CD8-positive, alpha-beta memory T cell (primary cell): ENCODE measurements at places on chromosomes 11 and 22.
A peak's percentile ranks its signal among the peaks of the same experiment; 100 is the strongest.

- DNase-seq = no peak
Observed at GRCh38 chr11:78594814-78595213, 20.1 kb upstream of the NARS2 start.

DNA sequence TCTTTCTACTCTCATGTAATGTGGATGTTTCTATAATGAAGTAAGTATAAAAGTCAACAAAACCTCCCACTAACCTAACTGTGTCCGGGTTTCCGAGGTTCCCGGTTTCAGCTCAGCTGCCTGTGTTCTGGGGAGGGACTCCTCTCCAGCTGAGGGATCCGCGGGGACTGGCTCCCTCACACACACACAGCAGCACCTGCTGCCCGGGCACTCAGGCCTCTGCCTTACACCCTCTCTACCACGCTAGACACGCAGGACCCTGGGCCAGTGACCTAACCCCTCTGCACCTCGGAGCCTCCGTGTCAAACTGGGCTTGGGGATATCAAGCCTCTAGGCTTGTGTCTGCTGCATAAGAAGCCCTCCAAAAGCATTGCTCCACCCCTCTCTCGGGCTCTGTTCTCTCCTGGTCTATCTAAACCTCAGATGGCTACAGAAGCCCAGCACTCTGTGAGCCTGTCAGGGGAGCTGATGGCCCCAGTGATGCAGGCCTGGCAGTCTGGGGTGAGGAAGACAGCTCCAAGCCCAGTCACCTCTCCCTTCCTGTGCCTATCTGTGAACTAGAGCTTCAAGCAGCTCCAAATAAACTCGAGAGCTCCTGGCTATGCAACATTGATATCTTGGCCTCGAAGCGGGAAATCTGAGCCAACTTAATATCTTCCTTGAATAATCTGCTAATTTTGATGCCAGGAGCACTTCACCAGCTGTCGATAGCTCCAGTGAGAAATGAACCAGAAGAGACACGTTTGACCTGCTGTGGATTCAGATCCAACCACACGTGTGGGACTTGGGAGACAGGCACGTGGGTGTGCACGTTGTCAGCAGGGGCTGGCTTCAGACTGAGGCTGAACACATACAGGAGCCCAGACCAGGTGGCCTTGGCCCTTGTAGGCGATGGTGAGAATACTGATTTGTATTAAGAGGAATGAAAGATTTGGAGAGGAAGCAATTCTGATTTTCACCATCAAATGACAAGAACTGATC, 232.7 kb upstream of the B3GAT1 start:
- no peak for DNase-seq

DNA sequence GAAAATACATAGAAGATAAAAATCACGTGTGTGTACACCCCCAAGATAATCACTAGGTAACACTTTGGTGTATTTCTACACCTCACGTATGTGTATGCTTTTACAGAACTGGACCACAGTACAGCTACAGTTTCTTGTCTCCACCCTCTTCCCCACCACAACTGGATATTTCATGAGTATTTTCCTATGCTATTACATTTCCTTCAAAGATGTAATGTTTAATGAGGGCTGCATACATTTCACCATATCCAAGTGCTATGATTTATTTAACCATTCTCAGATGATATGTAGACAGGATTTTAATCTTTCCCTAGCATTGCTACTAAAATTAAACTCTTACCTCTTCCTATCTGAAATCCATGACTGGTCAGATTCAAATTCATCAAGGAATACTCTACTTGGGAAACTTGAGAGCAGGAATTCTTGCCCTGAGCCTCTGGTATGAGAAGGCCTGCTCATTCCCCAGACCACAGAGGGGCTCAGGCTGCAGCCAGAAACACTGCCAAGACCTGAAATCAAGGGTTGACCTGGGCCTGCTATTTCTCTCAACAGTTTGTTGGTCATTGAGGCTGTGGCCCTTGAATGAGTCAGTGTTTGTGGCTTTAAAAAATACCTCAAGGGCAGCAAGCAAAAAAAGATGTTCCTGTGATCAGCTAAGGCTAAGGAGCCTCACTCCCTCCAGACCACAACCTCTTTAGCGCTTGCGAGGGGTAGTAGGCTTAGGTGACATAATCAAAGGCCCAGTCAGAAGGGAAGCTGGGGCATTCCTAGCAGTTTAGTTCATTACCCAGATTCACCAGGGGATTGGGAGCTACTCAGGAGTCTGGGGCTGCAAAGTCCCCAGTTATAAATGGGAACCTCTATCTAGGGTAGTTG, 55.5 kb downstream of the ABTB2 start:
- DNase-seq = no peak

- no peak for DNase-seq
Observed at GRCh38 chr11:134349802-134350355, 18.1 kb downstream of the GLB1L2 start.

DNA sequence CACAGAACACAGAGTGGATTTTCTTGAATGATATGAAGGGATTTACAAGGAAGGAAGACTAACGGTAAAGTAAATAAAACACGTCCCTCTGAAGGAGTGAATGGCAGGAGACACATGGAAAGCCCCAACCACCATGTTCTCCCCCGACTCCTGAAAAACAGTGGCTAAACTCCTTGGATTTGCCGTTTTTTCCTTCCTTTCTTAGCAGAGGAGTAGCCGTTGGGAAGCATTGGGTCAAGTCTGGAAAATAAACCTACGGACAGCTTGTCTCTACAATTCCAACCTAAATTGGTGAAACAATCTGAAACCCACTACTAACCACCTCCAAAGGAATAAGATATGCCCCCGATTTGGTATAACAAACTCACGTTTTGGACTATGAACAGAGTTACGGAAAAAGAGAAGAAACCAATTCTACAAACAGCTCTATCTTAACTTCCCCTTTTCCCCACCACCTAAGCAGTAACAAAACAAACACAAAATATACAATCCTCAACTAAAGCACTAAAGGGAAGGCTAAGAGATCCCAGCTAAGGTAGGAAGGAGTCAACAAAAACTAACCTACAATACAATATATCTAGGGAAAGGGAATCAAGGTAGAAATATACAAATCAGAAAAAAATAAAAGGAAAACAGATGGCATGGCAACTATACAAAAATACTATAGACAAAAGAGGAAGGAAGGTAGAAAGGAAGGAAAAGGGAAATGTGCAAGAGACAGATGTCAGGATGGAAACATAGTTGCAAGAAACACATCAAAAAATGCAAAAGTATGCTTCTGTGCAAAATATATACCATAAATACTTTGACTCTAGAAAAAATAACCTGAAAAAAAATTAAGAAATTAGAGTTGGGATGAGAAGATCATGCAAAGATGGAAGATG, 43.8 kb upstream of the LYVE1 start:
- no peak for DNase-seq

- DNase-seq = no peak
Observed at GRCh38 chr11:101510591-101510990, 73.2 kb downstream of the TRPC6 start.

DNA sequence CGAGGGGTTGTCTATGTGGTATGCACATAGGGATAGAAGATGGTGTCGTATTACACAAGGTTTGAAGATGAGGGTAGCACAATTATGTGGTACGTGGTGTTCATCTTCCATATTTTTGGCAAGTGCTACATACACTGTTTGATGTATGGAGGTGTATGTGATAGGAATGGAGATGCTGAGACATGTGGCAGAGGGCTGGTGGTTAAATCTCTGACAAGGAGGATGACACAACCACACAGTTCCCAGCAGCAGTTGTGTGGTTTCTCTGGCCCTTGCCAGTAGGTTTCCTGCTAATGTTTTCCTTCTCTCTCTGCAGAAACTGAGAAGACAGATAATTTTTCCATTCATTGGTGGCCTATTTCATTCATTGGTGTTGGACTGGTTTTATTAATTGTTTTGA, 17.0 kb downstream of the NCR3LG1 start:
- no peak for DNase-seq

DNA sequence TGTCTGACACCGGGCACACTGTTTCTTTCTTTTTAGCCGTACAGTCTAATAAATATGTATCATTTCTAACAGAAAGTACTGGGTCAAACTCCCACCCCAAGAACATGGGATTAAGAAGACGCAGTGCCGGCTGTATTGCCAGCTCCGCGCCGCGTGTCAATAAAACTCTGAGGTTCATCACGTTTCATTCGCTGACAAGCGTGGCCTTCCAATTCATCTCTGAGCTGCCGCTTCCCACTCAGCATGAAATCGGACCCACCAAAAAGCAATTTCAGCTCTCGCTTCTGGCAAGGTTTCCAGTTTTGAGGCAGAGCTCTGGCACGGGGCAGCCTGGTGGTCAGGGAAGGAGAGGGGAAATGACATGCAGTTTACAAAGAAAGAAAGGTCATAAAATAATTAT, 819.8 kb downstream of the OPCML start:
- DNase-seq = no peak

DNA sequence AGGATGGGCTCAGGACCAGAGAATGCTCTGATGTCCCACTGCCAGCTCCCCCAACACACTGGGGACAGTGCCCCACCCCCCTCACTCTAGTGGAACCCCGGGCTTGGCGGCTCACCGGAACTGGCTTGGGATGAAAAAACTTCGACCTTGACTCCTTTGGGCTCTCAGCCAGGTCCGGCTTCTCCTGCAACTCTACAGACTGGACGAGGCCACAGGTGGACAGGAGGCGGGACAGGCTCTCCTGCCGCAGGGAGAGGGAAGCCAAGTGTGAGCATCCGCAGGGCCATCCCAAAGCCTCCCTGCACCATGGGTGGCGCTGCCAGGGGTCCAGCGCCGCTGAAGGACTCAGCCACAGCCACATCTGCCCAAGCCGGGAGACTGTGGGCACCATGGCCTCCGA, 3.7 kb downstream of the RRP7A start:
- DNase-seq = no peak

DNA sequence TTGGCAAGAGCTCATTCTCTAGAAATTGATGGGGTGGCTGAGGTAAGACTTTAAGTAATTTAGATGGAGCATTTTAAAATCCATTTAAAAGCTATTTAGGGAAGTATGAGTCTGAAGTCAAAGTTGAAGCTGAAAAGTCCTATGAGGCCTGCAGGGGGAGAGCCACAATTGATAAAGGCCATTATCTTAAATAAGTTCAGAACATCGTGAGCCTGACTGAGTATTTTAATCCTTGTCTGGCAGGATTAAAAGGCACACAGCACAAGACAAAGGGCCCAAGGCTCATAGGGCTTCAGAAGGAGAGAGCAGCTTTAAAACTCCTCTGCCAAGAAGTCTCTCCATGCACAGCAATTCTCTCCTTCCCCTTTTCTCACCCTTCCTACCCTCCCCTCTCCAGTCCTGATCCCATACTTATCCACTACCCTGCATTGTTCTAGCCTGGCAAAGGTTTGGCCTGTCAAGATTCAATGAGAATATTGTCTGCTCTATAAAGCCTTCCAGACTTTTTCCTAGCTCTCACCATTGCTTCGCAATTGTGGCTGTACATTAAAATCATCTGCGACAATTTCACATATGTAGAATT, 1312.9 kb downstream of the FAM181B start:
- DNase-seq = no peak

GRCh38 chr11:81197396-81197795, 1536.3 kb downstream of the FAM181B start:
- DNase-seq = no peak

- no peak for DNase-seq
Observed at GRCh38 chr11:44104481-44105294, 9.2 kb downstream of the EXT2 start.

GRCh38 chr11:59560290-59560701, 49.0 kb downstream of the OR4D9 start:
- peak; percentile 78 for DNase-seq

DNA sequence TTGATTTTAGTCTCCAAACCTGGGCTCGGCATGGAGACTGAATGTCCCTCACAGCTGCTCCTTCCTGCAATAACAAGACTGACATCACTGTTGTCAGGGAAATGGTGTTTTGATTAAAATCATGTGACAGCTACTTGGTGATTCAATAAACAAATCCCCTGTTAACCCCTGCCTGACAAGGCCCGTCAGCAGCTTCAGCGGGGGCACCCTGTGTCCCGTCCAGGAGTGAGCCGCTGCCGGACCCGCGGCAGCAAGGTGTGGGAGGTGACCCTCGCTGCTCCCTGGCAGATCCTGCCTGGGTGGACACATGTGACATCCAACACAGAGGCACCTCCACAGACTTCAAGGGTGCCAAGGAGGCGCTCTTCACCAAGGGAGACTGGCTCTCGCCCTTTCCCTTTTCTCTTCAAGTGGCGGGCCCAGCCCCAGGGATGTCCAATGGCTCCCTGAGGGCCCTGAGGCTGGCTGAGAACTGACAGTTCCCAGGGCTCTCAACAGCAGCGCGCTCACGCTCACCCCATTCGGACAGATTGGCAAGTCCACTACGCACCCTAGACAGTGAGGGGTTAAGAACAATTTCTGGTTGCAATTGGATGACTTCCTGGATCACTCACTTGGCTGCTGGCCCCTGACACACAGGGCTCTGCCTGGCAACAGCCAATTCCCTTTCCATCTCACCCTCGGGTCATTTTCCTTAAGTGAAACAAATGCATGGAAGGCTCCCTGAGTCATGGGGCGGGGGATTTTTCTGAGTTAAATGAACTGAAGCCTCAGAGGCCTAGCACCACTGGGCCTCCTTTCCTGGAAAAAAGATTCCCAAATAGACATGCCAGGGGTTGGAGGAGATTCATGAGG, 30.7 kb downstream of the PPP2R1B start:
- DNase-seq = no peak

GRCh38 chr11:126257764-126258163, 10.9 kb downstream of the SRPRA start:
- DNase-seq = no peak

DNA sequence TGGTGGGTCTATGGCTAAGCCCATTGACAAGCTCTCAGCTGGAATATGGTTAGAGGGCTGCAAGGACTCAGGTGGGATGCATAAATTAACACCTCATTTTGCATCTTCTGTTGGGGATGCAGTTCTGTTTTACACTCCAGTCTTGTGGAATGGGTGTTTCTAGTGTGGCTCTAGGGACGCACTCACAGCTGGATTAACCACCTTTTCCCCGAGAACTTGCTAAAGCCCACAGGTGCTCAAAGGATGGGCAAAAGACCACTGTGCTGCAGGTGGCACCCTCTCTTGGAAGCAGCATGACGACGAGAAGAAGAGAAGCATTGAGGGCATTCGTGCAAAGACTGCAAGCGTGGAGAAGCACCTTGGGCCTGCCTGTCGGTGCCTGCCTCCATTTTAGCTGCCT, 6.9 kb downstream of the BARX2 start:
- no peak for DNase-seq

- DNase-seq = no peak
Observed at GRCh38 chr11:43830928-43831440, 49.6 kb upstream of the ALKBH3 start.

DNA sequence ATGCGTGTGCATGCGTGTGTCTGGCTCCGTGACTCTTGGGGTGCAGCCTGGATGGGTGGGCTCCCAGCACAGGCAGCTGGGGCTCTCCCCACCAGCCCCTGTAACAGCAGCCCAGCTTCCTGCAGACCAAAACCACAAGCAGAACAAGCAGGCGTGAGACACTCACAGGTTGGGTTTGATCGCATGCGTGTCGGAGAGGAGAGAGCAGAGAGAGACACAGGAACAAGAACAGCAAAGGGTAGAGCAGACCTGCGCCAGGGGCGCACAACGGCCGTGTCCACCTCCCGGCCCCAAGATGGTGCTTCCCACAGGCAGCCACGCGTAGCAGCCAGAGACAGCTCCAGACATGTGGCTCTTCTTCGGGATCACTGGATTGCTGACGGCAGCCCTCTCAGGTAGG, at the start of gene CD6:
TSS of gene CD6 (plus strand) at position 161 of the 400 bp plus-strand sequence. CDS start at position 347, 186 bp downstream.
- DNase-seq = peak; percentile 87

GRCh38 chr11:133833898-133834681, 11.2 kb downstream of the SPATA19 start:
- DNase-seq = no peak

- DNase-seq = no peak
Observed at GRCh38 chr11:1238767-1239595, 16.1 kb downstream of the MUC5B start.
